PC-3 (cell line): ENCODE measurements at places on chromosomes 16 and 17. TPM values are rescaled to one million over a fixed set of nuclear protein-coding genes. Genes with fewer than 3 reads are reported as not detected.

DNA sequence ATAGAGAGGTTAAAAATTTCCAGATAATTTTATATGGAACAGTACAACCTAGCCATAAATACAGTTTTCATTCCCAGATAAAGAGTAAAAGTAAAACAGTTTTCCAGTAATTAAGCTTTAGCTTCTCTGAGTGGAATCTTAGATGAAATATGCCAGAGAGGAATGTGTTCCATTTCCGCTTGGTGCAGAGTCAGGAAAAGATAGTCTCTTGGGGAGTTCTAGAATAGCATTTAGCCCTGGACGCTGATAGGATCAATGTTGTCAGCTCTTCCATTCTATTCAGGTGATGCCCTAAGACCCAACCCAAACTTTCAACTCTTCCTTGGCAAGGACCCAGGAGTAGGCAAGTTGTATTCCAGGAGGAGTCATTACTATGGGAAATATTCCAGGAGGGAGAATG lies 30.9 kb upstream of the ABCA3 start:
- DNase-seq = no peak

DNA sequence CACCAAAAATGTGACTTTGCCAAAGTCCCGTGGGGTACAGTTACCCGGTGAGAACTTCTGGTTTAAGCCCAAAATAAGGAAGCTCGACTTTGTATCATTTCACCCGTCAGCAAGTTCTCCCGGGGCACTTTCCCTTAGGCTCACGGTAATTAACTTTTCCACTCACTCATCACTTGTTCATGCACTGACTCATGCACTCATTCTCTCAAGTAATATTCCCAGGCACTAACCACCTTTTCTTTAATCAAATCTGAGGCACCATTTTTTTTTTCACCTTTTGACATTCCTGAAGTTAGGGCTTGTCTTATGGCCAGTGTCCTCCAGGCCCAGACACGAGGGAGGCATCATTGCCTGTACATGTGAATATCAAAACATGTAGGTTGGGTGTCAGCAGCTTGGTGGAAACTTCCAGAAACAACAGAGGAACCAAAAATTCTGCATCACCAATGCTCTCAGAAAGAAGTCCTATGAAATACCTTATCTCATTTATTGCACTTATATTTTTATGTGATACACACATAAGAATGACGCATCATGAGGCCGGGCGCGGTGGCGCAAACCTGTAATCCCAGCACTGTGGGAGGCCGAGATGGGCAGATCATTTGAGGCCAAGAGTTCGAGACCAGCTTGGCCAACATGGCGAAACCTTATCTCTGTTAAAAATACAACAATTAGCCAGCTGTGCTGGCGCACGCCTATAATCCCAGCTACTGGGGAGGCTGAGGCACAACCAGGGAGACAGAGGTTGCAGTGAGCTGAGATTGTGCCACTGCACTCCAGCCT lies 36.1 kb upstream of the ATP2C2 start:
- peak; percentile 48 for DNase-seq

The DHX58 gene
- not detected in 2 replicates for total RNA-seq

The ENPP7 gene
- not detected in 2 replicates for total RNA-seq

- no peak for DNase-seq
Observed at GRCh38 chr16:86495756-86496261, 14.5 kb upstream of the FOXF1 start.

The WFIKKN2 gene
- total RNA-seq = not detected in 2 replicates

DNA sequence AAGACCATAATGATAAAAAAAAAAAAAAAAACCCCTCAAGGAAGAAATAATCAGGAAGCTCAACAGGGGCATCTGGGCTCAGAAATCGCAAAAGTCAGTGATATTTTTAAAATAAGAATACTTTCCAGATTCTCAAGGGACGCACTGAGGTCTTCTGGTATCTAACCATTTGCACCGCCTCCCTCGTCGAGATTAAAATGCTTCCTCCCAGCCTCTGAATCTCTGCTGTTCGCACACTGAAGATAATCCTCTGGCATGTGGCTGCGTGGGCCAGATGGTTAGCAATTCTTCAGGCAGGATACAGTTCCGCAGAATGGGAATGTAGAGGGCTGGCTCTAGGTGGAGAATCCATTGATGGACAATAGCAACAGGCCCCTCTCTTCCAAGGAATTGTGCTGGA lies 211.7 kb upstream of the CDH5 start:
- no peak for DNase-seq

DNA sequence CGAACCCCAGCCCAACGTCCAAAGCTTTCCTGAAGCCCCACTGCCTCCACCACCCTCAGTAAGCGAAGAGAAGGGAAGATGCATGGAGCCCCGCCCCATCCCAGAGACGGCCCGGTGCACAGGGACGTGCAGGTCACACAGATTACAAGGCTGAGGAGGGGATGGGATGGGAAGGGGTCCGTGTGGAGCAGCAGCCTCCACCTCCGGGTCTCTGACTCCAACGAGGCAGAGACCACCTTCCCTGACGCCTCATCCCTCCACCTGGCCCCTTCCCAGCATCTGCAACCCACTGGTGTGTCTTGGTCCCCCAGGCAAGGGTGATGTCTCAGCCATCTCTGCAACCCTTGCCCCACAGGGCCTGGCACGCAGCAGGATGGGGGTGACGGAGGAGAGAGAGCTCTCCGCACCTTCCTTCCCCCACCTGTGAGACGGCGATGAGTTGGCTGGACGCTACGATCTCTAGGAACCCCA lies 58.5 kb downstream of the TBC1D16 start:
- no peak for DNase-seq

The FOXL1 gene
- 8.1 and 10.9 TPM in 2 replicates for total RNA-seq

GRCh38 chr17:81277421-81277820 lies 17.7 kb downstream of the SLC38A10 start:
- DNase-seq = no peak

DNA sequence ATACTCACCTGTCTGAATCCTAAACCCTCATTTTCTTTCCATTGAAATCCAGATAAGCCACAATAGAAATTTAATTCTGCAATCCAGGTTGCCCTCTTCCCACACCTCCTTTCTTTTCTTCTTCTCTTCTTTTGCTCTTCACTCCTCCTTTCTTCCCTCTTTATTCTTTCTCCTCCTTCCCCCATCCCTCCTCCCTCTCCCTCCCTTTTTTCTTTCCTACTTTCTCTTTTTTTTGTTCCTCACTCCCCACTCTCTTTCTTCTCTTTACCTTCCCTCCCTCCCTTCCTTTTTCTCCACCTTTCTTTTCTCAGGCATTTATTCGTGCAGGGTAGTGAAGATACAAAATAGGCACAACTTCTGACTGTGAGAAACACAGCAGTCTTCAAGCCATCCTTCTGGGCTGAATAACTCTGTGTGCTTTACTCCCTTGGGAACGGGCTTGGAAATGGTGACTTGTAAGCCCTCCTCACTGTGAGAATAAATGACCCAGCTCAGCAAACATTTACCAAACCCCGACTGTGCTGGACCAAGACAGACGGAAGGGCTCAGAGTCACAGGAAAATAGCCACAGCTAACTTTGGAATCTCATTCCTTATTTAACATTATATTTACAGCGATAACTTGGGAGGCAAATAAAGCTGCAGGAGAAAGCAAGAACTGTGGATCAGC lies 140.8 kb downstream of the HAPSTR1 start:
- no peak for DNase-seq

DNA sequence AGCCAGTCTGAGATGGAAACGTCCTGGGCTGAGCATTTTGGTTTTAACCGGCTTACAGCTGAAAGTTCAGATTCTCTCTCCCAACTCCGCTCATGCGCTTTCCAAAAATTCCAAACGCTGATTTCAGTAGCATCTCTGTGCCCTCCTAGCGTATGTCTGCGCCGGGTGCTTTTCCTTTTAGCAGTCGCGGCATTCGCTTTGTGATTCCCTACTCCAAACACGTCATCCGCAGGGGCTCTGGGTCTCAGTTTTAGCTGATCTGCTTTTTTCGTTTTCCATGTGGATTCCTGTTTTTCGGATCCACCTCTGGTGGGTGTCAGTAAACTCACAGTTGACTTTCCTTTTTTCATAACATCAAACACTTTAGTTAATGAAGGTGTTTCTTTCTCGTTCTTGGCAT lies 22.1 kb upstream of the TVP23A start:
- no peak for DNase-seq

- DNase-seq = peak; percentile 41
Observed at GRCh38 chr16:11698271-11698689, 30.0 kb downstream of the SNN start.

The RTN4RL1 gene
- 6.9 and 7.9 TPM in 2 replicates for total RNA-seq

DNA sequence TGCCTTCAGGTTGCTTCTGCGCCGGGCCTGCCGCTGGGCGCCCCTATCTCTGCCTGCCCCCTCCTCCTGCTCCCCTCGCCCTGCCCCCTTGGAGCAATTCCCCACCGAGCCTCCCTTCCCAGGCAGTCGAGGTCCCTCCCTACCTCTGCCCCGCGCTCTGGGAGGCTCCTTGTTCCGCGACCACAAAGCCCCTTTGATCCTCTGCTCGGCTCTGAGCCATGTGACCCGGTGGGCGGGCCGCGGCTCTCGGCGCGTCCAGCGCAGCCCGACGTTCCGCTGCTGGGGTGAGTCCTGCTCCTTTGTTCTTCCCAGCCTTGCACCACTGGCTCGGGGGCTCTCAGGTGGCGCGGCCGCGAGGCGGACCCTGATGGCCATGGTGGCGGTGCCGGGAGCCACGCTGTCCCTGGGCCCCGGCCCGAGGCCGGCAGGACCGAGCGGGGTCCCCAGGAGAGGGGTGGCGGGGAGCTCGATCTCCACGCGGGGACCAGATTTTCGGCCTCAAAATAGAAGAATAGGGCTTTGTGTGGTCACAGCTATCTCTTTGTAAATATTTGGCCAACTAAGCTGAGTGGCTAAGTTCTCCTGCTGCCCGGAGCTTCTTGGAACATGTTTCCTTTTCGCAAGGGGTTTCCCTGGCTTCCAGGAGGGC lies 310.6 kb downstream of the SEC14L1 start:
- DNase-seq = no peak

GRCh38 chr16:212999-213398 lies 16.2 kb downstream of the LUC7L start:
- DNase-seq = no peak

- DNase-seq = peak; percentile 36
Observed at GRCh38 chr17:9887508-9887907, 17.6 kb downstream of the RCVRN start.

The CCL4L2 gene
- total RNA-seq = not detected in 2 replicates

GRCh38 chr17:63735691-63736090 lies 5.9 kb downstream of the STRADA start:
- no peak for DNase-seq

The TEKT1 gene
- total RNA-seq = not detected in 2 replicates

The DHRS7C gene
- total RNA-seq = not detected in 2 replicates

- DNase-seq = no peak
Observed at GRCh38 chr16:58501242-58502131, 1.5 kb downstream of the NDRG4 start.

- no peak for DNase-seq
Observed at GRCh38 chr16:89965447-89966225, 17.1 kb downstream of the DEF8 start.

- DNase-seq = peak; percentile 82
Observed at GRCh38 chr16:5024632-5025031, 9.1 kb downstream of the NAGPA start.

The NXPH3 gene
- total RNA-seq = 0.26 and 1.2 TPM in 2 replicates

- peak; percentile 95 for DNase-seq
Observed at GRCh38 chr16:3771513-3771912, 54.2 kb upstream of the TRAP1 start.

DNA sequence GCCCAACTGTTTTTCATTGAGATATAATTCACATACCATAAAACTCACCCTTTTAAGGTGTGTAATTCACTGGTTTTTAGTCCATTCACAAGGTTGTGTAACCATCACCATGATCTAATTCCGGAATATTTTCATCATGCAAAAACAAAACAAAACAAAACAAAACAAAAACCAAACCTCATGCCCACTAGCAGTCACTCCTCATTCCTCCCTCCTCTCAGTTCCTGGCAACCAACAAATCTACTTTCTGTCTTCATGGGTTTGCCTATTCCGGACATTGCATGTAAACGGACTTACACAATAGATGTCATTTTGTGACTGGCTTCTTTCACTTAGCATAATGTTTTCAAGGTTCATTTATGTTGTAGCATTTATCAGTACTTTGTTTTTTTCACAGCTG lies 4.5 kb upstream of the NOD2 start:
- no peak for DNase-seq

The PIRT gene
- total RNA-seq = not detected in 2 replicates

- no peak for DNase-seq
Observed at GRCh38 chr17:42130310-42130936, 7.8 kb downstream of the HSPB9 start.
